ENCODE measurements at places on chromosomes 16 and 17. TPM values are rescaled to one million over a fixed set of nuclear protein-coding genes. Genes with fewer than 3 reads are reported as not detected.

The DHODH gene
- 9.7 TPM for polyA plus RNA-seq

The PGP gene
- polyA plus RNA-seq: 63.9 TPM

The NPIPB13 gene
- 4.3 TPM for polyA plus RNA-seq

The ADCY9 gene
- 10.5 TPM for polyA plus RNA-seq

The MMP25 gene
- 14.8 TPM for polyA plus RNA-seq
